Pericardium fibroblast (primary cell): ENCODE measurements at places on chromosomes 7 and 10. TPM values are rescaled to one million over a fixed set of nuclear protein-coding genes. Genes with fewer than 3 reads are reported as not detected.

Gene EGFR
- total RNA-seq = 27.8 and 45.6 TPM in 2 replicates

Gene FAM13C
- 1.3 and 3.9 TPM in 2 replicates for total RNA-seq

Gene BHLHA15
- 0.26 and 0.70 TPM in 2 replicates for total RNA-seq

Gene GDF2
- not detected in 2 replicates for total RNA-seq

Gene KCNH2
- 0.12 and 0.34 TPM in 2 replicates for total RNA-seq

Gene MSMB
- not detected in 2 replicates for total RNA-seq

Gene CAMK2B
- total RNA-seq = 0.58 TPM in 1 of 2 replicates, not detected in the other

Gene CLDN3
- total RNA-seq = not detected in 2 replicates

Gene PKD2L1
- not detected in 2 replicates for total RNA-seq

Gene TAF3
- 1.9 and 2.2 TPM in 2 replicates for total RNA-seq

Gene NEUROG3
- total RNA-seq = not detected in 2 replicates

Gene EPHA1
- not detected in 2 replicates for total RNA-seq

Gene GRID2IP
- total RNA-seq = 0.09 TPM in 1 of 2 replicates, not detected in the other

Gene SPAM1
- total RNA-seq = not detected in 2 replicates

Gene PLA2G12B
- total RNA-seq = not detected in 2 replicates

Gene ZNF716
- not detected in 2 replicates for total RNA-seq

Gene TMEM270
- not detected in 2 replicates for total RNA-seq

Gene ZNF853
- total RNA-seq = 2.9 and 3.3 TPM in 2 replicates

Gene CDC14C
- total RNA-seq = not detected in 2 replicates

Gene ZNF467
- 9.3 and 14.0 TPM in 2 replicates for total RNA-seq

Gene SLC13A1
- not detected in 2 replicates for total RNA-seq

Gene CCDC136
- total RNA-seq = 0.77 and 5.5 TPM in 2 replicates
